ENCODE measurements at places on chromosomes 2 and 18. TPM values are rescaled to one million over a fixed set of nuclear protein-coding genes. Genes with fewer than 3 reads are reported as not detected.
A peak's percentile ranks its signal among the peaks of the same experiment; 100 is the strongest.

DNA sequence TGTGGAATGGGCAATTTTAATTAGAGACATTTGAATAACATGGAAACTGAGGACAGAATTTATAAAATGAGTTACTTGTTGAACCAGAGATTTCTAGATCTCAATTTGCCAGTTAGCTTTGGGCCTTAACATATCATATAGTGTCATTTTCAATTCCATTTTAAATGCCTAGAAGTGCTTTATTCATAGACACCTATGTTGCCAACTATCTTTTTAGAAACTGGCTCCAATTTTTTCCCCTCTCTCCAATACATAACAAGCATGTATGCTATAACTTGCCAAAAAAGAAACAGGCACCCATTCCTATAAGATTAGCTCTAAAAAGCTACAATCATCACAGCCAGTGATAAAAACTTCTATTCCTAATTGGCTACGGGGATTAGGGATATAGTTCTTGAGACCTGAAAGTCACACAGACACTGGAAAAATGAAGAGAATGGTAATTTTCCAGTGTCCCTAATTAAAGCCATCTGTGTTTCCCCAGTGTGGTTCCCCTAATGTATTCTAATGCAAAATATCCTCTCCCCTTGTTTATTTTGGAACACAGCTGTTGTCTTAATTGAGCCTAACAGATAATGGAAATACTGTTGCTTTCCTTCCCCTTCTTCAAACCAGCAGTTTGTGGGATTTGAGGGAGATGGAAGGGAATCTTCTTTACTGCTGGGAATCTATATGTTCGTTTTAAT, 205.5 kb upstream of the FSHR start:
- no peak for DNase-seq

DNA sequence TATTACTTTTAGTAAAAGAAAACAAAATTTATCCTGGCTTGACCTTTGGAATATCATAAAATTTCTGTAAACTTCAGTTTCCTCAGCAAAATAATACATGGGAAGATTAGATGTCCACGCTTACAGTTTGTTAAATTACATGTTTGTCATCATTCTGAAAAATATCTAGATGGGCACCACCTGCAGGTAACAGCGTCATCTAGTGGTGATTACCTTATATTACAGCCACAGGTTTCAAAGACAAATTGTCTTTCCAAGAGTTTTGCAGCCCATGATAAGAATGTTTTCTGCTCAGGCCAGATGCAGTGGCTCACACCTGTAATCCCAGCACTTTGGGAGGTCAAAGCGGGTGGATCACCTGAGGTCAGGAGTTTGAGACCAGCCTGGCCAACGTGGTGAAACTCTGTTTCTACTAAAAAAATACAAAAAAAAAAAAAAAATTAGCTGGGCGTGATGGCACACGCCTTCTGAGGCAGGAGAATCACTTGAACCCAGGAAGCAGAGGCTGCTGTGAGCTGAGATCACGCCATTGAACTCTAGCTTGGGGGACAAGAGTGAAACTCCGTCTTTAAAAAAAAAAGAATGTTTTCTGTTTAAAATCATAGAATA, 96.3 kb upstream of the RASGRP3 start:
- DNase-seq, result no peak

DNA sequence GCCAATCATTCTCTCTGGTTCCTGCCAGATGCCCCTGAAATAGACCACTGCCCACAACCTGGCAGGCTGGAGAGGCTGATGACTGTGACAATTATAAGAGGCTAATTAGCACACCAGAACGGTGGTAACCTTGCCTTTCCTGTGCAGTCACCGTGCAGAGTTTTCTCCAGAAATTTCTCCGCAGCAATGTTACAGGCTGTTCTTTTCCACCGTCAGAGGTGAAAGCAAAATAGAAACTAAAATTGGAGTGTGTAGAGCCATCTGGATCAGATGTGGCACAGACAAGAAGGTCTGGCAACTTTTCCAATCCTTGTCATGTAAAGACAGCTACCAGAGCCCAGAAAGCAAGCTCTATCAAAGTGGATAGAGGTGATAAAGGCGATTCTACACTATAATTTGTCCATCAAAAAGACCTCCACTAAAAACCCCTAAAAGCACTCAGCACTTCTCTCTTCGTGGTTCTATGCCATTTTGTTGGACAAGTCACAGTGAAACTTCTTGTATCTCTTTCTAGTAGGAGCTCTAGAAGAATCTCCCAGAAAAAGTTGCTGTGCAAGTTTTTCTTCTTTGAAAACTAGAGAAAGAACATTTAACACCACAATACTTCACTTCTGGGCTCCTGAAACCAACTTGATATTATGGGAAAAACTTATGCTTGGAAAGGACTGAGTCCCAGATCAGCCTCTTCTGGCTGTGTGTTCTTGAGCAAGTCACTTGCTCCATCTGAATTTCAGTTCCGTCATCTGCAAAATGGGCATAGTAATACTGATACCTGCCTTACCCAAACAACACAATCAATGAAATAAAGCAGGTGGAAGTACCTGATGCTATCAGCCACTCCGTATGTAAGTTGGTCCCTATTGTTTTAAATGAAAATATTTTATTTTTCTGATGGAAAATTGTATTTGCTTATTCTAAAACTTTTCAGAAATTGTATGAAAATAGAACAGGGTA, 295.6 kb upstream of the DLGAP1 start:
- DNase-seq, result no peak

DNA sequence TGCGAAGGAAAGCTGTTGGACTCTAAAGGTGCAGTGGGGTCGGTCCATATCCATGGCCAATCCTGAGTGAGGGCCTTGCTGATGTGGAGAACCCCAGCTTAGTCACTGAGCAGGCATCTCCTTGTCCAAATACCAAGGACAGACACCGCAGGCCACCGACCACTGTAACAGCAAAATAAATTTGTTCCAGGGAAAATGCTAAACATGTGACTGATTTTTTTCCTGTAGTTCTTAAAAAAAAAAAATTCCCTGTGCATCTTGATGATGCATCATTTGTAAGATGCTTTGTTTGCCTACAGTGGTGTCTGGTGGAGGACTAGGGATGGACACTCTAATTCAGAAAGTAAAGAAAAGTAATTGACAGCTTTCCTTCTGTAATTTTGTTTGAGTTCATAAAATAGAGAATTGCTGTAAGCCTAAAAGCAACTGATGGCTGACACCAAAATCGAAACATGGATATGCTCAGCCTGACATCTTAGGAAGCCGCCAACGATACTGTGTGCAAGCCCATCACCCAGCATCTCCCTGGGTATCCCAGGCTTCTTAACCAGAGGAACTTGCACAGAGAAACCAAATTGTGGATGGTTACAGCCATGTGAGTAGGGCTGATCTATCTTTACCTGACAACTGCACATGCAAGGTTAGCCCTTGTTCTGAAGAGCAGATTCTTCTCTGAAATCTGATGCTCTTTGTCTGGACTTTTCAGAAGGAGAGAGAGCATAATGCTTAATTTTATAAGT, 188.6 kb downstream of the ARL4C start:
- no peak for DNase-seq

- DNase-seq, result no peak
Observed at GRCh38 chr2:133092571-133092970, 422.6 kb upstream of the LYPD1 start.

DNA sequence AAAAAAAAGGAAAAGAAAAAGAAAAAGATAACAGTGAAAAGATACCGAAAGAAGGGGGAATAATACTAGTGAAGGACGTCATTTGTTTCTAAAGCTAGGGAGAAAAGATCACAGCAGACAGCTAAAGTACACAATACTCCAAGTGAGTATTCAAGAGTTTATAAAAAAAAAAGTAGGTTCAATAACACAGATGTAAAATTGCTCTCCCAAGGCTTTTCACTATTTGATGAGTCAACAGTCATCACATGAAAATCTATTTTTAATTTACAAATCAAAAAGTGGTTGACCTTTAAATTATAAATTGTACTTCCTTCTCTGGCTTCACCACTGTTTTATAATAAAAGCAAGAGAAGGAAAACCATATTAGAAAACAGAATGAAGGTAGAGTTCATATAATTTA, 144.0 kb downstream of the ZRANB3 start:
- DNase-seq, result no peak

- no peak for DNase-seq
Observed at GRCh38 chr18:61731178-61731577, 161.6 kb downstream of the RNF152 start.

DNA sequence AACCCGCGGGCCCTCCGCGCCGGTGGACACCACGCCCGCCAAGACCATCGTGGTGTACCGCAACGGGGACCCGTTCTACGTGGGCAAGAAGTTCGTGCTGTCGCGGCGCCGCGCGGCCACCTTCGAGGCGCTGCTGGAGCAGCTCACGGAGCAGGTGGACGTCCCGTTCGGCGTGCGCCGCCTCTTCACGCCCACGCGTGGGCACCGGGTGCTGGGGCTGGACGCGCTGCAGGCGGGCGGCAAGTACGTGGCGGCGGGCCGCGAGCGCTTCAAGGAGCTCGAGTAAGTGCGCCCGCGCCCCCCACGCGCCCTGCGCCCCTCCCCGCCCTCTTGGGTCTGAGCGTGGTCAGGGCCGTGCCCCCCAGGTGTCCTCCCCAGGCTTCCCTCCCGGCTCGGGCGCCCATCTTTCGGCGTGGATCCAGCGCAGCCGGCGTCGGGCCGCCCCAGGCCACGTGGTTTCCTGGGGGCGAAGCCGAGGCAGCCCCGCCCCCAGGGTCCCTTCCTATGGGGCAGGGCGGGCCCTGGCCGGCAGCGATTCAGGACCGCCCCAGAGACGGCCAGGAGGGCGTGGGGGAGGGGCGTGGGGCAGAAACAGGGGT, 481 bp downstream of the DCDC2C start:
- DNase-seq, result no peak

DNA sequence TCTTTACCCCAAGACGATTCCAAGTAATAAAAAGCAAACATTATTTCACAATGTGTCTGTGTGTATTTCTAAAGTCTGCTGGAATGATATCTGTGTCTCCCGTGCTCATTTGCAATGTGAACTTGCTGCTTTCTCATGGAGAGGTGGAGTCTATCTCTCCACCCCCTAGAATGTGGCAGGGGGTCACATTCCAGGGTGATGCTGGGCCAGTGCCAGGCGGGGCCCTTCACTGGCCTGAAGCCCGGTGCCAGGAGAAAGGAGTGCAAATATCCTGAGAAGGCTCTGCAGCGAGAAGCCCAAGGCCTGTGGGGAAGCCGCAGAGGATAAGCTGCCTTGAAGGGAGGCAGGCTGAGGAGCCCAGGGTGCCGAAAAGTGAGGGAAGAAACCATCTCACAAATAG, 26.8 kb upstream of the LDLRAD4 start:
- peak; percentile 47 for DNase-seq

Gene INHBB
- total RNA-seq, result 4.4 TPM

Gene KCNF1
- total RNA-seq, result 0.67 TPM

Gene HSBP1L1
- total RNA-seq, result 55.2 TPM

Gene ANKRD30BL
- total RNA-seq, result not detected

Data from hepatocyte (in vitro differentiated cells).